ENCODE measurements at places on chromosomes 12 and 14.

- DNase-seq: peak; percentile 36
Measured at GRCh38 chr14:44833376-44834060, 128.2 kb downstream of the KLHL28 start.

DNA sequence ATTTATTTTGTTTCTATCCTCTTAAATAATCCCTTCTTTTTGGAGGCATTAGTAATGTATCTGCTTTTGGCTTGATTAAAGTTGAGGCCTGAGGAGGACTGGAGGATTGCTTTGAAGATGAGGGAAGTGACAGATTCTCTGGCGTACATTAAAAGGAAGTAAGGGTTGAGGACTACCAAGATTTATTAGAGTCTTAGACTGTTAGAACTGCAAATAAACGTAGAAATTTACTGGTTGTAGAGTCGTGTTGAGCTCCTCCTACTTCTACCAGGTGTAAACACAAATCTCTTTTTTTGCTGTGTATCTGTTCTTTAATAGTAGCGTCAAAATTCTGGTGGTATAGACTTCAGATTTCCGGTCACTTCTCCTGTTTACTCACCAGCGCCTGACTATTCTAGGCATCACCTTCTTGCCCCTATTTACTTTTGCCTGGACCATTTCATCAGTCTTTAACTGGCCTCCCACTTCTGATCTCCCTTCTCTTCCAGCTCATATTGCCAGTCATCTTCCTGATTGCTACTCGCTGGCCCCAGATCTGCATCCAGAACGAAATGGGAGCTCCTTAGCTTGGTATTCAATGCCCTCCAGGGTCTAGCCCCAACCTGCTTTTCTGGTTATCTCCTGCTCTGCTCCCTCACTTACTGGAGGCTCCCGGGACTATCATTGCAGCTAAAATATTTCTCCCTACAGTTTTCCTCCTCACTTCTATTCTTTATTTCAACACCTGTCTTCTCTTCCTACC, 8.4 kb upstream of the EID3 start:
- no peak for DNase-seq

DNA sequence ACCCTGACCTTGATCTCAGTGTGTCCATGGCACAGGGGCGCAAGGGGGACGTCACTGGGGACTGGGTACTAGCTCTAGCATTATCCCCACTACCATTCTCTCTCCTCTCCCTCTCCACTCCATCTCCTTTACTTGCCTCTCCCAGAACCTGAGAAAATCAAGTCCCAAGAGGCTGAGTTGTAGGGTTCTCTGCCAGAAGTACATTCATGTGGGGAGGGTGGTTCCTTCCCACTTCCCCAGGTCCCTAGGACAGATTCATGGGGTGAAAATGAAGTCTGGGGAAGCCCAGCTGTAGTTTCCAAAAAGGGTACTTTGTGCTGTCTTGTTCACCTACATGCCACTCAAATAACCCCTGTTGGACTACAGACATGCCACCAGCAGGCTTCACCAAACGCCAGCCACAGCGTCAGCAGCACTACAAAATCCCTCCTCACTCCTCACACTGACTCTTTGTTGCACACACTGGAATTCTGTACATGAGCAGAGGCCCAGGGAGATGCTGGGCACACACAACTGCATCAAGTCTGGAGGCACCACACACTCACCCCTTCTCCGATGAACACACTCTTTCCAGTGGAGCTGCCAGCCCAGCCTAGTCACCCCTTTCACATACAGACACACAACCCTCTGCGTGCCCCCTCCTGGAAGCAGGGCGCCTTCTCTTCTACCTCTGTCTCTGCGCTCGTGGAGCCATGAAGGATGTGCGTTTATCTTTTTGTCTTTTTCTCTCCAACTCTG, 6.9 kb downstream of the RARG start:
- no peak for DNase-seq

- DNase-seq: no peak
Measured at GRCh38 chr12:98823012-98823411, 177.9 kb downstream of the APAF1 start.

GRCh38 chr12:19694627-19695026, 255.3 kb downstream of the AEBP2 start:
- DNase-seq: peak; percentile 30

DNA sequence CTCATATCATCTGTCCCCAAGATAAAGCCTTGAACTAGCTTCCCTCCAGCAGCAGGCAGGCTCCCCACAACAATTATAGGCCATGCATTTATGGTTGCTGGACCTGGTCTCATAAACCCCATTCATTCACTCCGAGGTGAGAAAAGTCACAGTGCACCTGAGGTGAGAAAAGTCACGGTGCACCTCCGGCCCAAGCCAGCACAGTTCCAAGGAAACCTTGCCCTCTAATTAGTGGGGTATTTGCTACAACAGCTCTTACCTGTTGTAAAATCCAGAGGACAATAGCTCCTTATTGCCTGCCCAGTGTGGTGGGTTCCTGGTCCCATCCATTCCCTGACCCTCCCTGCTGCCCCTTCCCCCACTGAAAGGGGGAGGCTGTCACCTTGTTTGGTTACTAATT, 65.6 kb downstream of the FBXL14 start:
- no peak for DNase-seq

DNA sequence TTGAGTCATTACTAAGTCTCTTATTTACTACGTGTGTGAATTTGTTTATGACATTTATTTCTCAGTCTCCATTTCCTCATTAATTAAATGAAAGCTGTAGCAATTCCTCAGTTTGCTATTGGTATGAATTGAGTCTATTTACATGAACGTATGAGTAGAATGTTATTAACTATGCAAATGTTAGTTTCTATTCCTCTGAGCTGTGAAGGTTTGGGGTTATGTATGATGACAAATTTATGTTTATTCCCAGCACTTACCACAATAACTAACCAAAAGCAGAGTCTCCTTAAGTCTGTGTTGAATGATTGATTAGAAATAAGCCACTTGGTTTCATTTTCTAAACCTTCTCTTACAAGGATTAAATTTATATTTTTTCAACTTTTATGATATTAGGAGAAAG, 1340.9 kb downstream of the FSCB start:
- DNase-seq: no peak

DNA sequence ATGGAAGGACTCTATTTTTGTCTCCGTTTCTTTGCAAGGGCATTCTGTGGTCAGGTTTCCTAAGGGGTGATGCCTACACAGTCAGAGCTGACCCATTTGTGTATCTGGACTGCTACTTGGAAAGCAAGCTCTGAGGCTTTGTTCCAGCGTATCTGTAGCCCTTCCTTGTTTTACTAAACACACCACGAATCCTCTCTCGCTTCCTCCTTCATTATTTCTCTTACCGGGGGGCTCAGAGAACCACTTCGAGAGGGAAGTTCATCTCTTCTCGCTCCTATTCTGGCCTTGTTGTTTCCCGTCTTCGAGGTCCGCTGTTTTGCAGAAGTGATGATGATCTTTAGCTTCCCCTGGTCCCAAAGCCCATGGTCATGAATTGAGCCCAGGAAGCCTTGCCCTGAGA, 164.7 kb downstream of the SSPN start:
- DNase-seq: no peak

DNA sequence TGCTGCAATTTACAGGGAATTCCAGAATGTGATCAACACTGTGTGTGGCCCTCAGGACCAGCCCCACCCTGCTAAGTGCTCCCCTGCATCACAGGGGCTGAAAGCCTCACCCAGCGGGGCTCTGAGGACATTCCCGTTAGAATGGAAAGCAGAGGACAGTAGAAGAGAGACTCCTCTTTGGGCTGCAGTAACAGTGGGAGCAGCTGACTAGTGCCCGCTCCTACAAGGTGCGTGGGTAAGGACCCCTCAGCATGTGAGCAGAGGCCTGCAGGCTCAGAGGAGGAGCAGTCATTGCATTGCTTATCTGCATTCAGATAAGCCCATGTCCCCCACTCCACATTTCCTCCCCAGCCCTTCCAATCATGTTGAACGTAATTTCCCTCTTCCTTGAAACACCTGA, 120.1 kb downstream of the ITPR2 start:
- DNase-seq: no peak

- no peak for DNase-seq
Measured at GRCh38 chr14:34072921-34073320, 122.0 kb upstream of the EGLN3 start.

DNA sequence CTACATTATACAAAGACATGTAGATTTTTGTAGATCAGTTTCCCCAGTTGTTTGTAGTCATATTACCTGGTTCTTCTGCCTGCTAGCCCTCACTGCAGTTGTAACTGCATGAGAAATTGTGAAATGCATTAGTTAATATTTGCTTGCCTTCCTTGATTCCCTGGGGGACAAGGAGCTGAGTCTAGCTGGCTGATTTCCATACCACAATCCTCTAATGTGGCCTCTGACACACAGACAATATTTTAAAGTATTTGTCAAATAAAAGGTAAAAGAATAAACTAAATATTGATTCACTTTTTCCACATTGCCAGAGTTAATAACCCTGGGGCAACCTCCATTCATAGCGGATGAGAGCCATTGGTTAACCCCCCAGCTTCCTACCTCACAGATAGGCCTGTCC, 128.8 kb upstream of the TMEM132C start:
- peak; percentile 2 for DNase-seq

DNA sequence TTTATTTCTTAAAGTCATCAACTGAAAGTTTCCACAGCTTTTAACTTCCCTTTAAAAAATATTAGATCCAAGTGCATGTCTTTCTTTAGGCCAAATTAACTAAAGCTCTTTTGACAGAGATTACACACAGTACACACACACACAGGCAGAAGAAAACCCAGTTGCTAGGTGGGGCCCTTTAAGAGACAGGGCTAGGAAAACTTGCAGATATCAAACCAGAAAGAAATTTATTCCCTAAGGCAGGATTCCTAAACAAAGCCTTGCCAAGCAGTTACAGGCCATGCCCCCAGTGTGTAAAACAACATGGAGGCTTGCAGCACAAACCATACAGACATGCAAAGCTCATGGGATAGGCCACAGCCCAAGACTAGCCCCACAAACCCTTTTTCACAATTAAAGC, 123.4 kb downstream of the FSCB start:
- no peak for DNase-seq
